Hematopoietic multipotent progenitor cell (in vitro differentiated cells): ENCODE measurements at places on chromosomes 6 and 20.

DNA sequence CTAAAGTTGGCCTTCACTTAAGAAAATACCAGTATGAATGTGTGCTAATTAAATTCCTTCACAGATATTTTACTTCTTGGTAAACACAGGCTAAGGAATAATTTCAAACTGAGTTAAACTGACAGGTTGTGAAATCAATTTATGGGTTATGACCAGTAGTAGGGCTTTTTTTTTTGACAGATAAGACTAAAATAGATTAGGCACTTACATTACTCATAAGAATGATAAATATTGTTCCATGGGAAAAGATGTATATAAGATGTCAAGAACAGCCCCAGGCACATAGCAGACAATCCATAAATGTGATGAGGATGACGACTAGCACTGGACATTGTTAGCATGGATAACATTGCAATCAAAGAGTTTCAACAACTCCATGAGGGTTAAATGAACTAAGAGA is 22.9 kb downstream of the NT5E start:
- DNase-seq = no peak

GRCh38 chr6:38489951-38490350 is 149.8 kb downstream of the BTBD9 start:
- DNase-seq = no peak

DNA sequence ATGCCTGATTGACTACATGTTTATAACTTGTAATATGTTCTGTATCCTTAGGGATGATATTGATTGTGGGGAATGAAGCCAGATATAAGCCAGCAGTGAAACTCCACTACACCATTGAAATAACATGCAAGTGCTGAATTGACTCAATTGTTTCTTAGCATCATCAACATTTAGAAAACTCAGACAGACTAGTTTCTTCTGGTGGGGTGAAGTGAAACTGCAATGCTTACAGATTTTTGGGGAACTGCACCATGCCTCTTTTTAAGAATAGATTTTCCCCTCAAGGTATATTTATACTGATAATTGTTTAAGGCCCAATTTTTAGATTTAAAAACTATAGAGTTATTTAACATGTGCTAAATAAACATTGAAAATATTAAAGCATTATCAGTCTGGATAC is 1044.6 kb upstream of the EYS start:
- no peak for DNase-seq

- no peak for DNase-seq
Measured at GRCh38 chr6:75143191-75143590, 62.7 kb downstream of the COL12A1 start.

GRCh38 chr20:57425150-57426013 is 34.2 kb downstream of the RBM38 start:
- no peak for DNase-seq

DNA sequence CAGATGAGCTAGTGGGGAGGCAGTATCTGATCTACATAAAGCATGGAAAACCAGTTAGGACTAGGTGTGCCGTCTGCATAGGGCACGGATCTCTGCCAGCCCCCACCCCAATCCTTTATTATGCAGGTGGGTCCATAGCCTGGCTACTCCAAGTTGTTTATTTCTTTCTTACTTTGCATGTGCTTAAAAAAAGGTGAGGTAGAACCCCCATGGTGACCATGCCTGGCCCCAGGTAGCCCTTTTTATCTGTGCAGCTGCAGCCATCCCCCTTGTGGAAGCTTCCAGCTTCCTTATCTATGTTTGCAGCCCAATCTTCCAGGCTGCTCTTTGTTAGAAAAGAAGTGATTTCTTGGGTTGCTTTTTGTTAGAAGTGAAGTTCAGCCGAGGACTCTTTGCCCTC is 9.0 kb upstream of the TREM2 start:
- DNase-seq = no peak
